ENCODE measurements at places on chromosomes 5 and 9. TPM values are rescaled to one million over a fixed set of nuclear protein-coding genes. Genes with fewer than 3 reads are reported as not detected.

DNA sequence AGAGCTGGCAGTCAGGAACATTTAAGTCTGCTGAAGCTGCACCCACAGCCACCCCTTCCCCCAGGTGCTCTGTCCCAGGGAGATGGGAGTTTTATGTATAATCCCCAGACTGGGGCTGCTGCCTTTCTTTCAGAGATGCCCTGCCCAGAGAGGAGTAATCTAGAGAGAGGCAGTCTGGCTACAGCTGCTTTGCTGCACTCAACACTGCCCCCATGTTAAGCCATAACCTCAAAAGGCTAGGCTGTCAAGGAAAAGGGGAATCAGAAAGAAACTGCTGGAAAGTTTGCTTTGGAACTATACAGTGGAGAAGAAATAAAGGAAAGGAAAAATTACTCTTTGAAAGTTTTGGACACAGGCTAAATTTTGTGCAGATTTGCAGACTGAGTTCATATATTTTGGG, 127.2 kb downstream of the MACIR start:
- DNase-seq = no peak

The ZSWIM6 gene
- total RNA-seq = 8.0 TPM

The ZBTB26 gene
- 5.4 TPM for total RNA-seq

DNA sequence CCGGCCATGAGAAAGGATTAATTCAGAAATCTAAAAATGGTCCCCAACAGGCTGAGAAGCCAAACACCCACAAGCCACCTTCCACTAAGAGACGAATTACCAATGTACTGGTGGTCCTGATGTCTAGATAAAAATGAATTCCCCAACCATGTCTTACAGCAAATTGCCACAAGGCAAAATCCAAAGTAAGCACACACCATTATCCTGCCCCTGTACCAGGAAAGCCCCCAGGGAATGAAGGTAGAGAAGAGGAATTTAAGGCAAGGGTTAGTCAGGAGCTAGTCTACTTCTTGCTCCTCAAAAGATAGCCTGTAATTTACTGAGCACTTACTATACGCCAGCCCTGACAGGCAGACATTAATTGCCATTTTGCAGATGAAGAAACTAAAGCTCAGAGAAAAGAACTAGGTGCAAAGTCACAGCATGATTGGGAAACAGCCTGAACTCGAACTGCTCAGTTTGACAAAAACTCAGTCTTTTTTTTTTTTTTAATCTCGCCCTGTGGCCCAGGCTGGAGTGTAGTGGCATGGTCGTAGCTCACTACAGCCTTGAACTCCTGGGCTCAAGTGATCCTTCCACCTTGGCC, 64.3 kb downstream of the RAPGEF1 start:
- DNase-seq = no peak

DNA sequence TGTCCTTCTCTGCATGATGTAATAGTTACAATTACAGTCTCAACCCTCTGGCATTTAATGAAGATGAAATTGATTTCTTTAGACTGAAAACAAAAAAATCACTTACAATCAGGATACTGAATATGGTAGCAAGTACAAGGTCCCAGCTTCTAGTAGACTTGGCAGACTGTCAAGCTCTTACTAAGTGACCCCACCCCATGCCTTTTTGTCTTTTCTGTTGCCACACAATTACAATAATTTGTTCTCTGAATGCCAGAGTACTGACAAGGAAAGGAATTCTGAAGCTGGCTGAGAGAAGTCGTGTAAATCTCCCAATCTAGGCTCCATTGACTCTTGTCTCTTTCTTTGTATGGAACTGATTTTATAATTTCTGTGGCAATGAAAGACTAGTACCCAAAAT, 154.2 kb downstream of the TMC1 start:
- DNase-seq = no peak

DNA sequence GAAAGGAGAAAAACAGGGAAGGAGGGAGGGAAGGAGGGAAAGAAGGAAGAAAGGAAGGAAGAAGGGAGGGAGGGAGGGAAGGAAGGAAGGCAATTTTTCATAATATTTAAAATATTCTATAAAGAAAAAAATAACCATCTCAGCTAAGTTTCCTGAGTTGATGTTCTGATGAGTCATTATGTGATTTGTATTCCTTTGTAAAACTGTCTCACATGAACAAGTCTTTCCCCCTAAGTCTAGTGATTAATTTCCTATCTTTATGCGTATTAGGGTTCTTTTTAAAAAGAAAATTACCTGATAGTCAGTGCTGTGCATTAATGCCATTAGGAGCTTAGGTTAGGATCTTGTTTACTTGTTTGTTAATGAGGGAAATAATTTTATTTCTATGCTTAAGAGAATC, 94.1 kb downstream of the RASEF start:
- no peak for DNase-seq

GRCh38 chr5:130651440-130651839, 513.6 kb downstream of the HINT1 start:
- DNase-seq = no peak

- DNase-seq = no peak
Observed at GRCh38 chr5:103862398-103862797, 299.8 kb upstream of the NUDT12 start.

The PCDHGA4 gene
- total RNA-seq = 8.4 TPM

The TICAM2 gene
- total RNA-seq = 3.0 TPM

The PLCXD3 gene
- 95.3 TPM for total RNA-seq

The RNF183 gene
- not detected for total RNA-seq

DNA sequence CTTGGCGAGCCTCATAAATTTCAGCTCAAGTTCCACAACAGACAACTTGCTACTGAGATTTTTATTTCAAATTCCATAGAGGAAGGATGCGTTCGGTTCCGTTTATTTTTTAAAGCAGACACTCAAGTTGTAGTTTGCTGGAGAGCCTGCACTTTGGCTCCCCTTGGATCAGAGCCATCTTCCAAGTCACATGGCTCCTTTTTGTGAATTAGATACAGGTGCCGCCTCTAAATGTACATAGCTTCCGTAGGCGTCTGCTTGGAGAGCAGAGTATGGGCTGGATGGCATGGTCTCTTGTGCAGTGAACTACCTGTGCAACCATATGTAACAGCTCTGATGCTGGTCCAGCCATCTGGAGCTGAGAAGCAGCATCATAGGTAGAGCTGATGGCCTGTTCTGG, 73.9 kb upstream of the WWC1 start:
- no peak for DNase-seq

The THBS4 gene
- 29.5 TPM for total RNA-seq
